ENCODE measurements at places on chromosomes 3 and 15.

- peak; percentile 16 for DNase-seq
Measured at GRCh38 chr15:94305133-94305532, 73.8 kb downstream of the MCTP2 start.

GRCh38 chr15:77526595-77527163, 106.0 kb downstream of the HMG20A start:
- no peak for DNase-seq

DNA sequence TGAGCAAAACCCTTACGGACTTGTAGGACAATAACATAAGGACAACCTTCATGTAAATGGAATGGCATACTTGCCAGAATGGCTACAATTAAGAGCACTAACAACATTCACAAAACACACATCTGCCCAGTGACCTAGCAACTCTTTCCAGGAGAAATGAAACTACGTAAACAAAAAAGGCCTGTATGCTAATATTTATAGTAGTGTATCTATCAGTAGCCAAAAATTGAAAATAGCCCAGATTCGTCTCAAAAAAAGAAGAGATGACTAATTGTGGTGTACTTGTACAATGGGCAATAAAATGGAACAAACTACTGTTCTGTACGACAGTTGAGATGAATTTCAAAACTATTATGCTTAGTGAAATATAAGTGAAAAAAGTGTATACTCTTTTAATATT, 38.4 kb downstream of the CMC1 start:
- no peak for DNase-seq

DNA sequence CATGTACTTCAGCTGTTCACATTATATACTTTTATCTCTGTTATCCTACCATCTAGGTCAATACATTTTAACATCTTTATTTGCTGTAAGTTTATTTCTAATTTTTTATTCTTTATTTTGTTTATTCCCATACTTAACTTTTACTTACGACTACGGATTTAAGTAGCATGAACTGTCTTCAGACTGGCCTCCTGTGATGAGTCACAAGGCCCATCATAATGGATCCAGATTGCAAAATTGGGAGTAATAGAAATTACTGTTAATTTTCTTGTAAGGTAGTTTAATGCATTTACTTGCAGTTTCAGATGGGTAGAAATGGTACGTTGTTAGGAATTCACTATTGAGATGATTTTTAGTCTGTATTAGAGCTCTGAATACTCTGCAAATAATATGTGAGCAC, 45.9 kb downstream of the PPARG start:
- no peak for DNase-seq

GRCh38 chr3:29465836-29466235, 185.0 kb downstream of the RBMS3 start:
- peak; percentile 12 for DNase-seq

- peak; percentile 26 for DNase-seq
Measured at GRCh38 chr3:171339598-171339997, 120.6 kb downstream of the TNIK start.

- DNase-seq = no peak
Measured at GRCh38 chr3:189530822-189531221, 100.4 kb upstream of the TP63 start.

All from stomach (tissue), 19 donors.